ENCODE measurements at places on chromosomes 12 and 14.

GRCh38 chr14:78758333-78758732 is 588.2 kb downstream of the NRXN3 start:
- DNase-seq: no peak

- DNase-seq: no peak
Measured at GRCh38 chr12:120196363-120196762, 1.8 kb upstream of the GCN1 start.

- DNase-seq: no peak
Measured at GRCh38 chr12:1630133-1630826, 1.2 kb downstream of the WNT5B start.

- no peak for DNase-seq
Measured at GRCh38 chr12:52918351-52918750, 13.5 kb upstream of the KRT8 start.

DNA sequence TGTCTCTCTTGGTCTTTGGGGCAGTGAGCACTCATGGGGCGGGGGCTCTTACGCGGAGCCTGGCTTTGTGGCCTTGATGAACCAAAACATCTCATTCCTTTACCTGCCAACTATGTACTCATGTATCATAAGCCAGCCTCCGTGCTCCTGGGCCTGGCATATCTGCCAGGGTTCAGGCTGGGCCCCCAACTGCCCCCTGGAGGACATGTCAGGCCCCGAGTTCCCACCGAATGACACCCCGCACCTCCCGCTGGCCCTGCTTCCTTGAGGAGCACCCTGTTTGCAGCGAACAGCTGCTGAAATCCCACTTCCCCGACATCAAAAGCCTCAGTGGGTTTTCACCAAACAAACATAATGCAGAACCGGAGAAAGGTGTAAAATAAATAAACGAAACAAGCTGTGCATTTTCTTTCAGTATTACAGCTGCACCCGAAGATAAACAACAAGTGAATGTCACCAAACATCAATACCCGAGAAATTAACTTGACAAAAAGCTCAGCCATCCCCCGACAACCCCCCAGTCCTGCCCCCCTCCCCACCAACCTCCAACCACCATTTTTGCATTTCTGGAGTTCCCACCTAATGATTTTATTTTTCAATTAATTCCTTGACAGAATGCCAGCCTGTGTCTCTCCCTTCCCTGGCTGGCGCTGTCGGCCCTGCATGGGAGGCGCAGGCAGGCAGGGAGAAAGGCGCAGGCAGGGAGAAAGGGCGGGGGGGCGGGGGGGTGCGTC is 139.2 kb downstream of the RBM19 start:
- DNase-seq: no peak

DNA sequence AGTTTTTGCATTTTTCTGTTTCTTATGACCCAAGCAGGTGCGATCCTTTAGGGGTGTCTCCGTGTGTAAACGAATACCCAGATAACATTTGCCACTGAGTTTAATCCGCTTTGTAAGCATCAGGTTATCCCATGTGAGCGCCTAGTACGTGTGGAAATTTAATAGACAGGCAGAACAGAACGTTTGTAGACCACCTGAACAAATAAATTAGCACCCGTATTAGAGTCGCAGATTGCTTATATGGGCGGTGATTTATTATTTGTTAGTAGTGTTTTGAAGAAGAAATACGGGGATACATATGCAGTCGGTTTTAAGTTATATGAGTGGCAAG is 325 bp downstream of the C12orf60 start:
- DNase-seq: no peak

GRCh38 chr12:106522708-106523107 is 60.1 kb upstream of the RFX4 start:
- no peak for DNase-seq

DNA sequence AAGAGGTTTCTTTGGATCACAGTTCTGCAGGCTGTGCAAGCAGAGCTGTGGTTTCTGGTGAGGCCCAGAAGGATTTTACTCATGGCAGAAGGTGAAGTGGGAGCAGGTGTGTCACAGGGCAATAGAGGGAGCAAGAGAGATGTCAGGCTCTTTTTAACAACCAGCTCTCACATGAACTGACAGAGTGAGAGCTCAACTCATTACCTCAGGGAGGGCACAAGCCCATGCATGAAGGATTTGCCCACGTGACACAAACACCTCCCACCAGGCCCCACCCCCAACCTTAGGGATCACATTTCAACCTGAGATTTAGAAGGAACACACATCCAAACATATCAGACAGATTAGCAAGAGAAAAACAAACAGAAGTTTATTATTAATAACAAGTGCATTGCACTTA is 470.4 kb downstream of the GALC start:
- DNase-seq: no peak

GRCh38 chr14:54683882-54684794 is 117.2 kb downstream of the SAMD4A start:
- DNase-seq: no peak

- DNase-seq: no peak
Measured at GRCh38 chr14:103522649-103523574, at the start of gene CKB. Gene CKB (minus strand): TSS chr14:103522830. CDS start chr14:103522493, 337 bp downstream.

DNA sequence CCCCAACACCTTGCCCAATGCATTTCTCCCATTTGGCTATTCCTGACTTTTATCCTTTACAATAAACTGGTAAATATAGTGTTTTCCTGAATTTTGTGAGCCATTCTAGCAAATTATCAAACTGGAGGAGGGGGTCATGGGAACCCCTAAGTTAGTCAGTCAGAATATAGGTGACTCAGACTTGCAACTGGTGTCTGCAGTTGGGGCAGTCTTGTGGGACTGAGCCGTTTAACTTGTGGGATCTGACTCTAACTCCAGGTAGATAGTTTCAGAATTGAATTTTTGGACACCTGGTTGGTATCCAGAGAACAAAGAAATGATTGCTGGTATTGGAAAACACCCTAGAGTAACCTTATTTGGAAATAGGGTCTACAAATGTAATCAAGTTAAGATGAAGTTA is 133.4 kb downstream of the CEP83 start:
- no peak for DNase-seq

DNA sequence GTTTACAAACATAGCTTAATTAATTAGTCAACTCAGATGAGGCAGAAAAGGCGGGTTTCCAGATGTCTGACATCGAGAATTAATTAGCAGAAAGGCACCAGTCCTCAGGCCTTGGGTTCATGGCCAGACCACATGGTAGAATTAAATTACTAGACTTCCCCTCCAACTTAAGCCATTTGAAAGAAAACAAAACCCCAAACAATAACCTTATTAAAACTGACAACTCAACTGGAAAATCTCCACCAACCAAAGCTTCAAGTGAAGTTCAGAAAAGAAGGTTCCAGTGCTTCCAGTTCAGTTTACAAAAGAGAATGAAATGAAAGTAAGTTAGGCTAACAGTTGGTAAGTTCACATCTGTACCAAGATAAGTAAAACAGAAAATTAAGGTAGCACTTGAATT is 349.5 kb downstream of the GRIN2B start:
- DNase-seq: no peak

- peak; percentile 93 for DNase-seq
Measured at GRCh38 chr12:4153343-4153892, 120.1 kb upstream of the CCND2 start.

- DNase-seq: no peak
Measured at GRCh38 chr12:42496886-42497285, 92.7 kb downstream of the PRICKLE1 start.

- DNase-seq: no peak
Measured at GRCh38 chr14:59247801-59248584, 59.5 kb downstream of the DAAM1 start.
